ENCODE measurements at places on chromosomes 1 and 21. TPM values are rescaled to one million over a fixed set of nuclear protein-coding genes. Genes with fewer than 3 reads are reported as not detected.

The ZNF683 gene
- total RNA-seq = 38.2 TPM

The KRTAP13-2 gene
- total RNA-seq = not detected

The TRIM63 gene
- total RNA-seq = not detected

The OR2L3 gene
- not detected for total RNA-seq

The CAMSAP2 gene
- total RNA-seq = 0.25 TPM

The MPZ gene
- 9.0 TPM for total RNA-seq

The BEST4 gene
- total RNA-seq = 0.28 TPM

GRCh38 chr1:32771561-32772280 lies 45.4 kb downstream of the YARS1 start:
- no peaks in the 10 kb centered on the region for H3K27me3 ChIP-seq
- H3K27ac ChIP-seq = no peak overlapping the region
- H3K4me1 ChIP-seq = peaks cover 14% of the 10 kb centered on the region
- no peak overlapping the region for H3K4me3 ChIP-seq
- H3K36me3 ChIP-seq = peaks cover 28% of the 10 kb centered on the region

GRCh38 chr1:206020393-206021007 lies 3.2 kb downstream of the CTSE start:
- DNase-seq = no peak
- no peaks in the 10 kb centered on the region for H3K4me1 ChIP-seq
- H3K36me3 ChIP-seq = no peaks in the 10 kb centered on the region
- H3K27ac ChIP-seq = no peak overlapping the region

GRCh38 chr1:170491291-170491690 lies 40.7 kb upstream of the GORAB start:
- H3K27me3 ChIP-seq = peaks cover 2% of the 10 kb centered on the region
- no peaks in the 10 kb centered on the region for H3K36me3 ChIP-seq
- no peaks in the 10 kb centered on the region for H3K4me1 ChIP-seq
- no peak for DNase-seq

DNA sequence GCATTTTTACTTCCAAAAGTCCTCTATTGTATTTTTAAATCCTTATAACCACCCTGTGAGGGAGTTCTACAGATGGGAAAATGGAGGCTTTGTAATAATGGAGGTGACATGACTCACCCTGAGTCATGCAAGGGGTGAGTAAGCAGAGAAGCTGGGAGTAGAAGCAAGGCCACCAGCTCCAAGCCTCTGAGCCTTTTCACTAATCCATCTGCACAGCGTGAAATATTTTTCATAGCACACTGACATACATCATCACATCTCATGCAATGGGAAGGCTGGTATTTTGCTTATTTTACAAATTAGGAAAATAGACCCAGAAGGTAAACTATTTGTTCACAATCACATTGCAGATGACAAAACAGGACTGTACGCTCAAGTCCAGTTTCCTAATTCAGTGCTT lies 96.9 kb downstream of the KCNH1 start:
- H3K4me3 ChIP-seq = no peak overlapping the region
- no peaks in the 10 kb centered on the region for H3K36me3 ChIP-seq
- no peaks in the 10 kb centered on the region for H3K4me1 ChIP-seq
- no peak overlapping the region for H3K27ac ChIP-seq
- H3K27me3 ChIP-seq = no peaks in the 10 kb centered on the region

DNA sequence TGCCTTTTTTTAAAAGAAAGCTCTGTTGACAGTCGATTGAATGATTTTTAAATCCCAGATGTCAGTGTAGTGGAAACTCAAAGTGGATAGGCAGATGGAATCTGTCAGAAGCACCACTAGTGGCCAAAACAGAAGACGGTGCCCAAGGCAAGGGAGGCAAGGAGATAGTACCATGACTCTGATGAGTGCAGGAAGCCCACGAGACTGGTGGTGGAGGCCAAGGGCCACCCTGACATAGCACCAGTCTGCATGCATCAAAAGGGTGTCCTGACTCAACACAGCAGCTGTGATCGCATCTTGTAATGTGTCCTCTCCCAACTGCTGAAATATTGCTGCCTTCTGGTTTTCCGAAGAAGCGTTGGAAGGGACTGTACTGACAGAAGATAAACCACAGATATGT lies 124.1 kb upstream of the PAPPA2 start:
- H3K36me3 ChIP-seq = no peaks in the 10 kb centered on the region
- DNase-seq = no peak
- no peaks in the 10 kb centered on the region for H3K27me3 ChIP-seq
- H3K4me3 ChIP-seq = no peak overlapping the region

- H3K4me3 ChIP-seq = peak overlapping the region; percentile 76
- peaks cover 21% of the 10 kb centered on the region for H3K36me3 ChIP-seq
- peak overlapping the region; percentile 66 for H3K27ac ChIP-seq
- peaks cover 21% of the 10 kb centered on the region for H3K4me1 ChIP-seq
- H3K27me3 ChIP-seq = no peaks in the 10 kb centered on the region
- no peak for DNase-seq
Measured at GRCh38 chr1:110035236-110035752, 870 bp downstream of the STRIP1 start.

DNA sequence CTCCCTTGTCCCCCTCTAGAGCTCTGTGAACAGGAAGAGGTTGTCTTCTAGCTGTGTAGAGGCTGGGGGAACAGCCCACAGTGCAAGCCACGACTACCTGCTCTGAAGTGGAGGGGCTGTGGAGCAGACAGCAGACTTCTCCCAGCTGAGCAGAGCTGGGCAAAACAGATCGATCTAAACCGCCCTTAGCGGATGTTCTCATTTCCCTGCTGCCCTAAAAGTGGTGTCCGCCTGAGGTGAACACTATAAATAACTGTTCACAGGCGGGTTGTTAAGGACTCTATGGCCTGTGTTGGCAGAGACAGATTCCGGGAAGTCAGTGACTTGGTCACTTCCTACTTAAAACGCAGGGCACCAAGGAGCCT lies 203.2 kb downstream of the RHOU start:
- H3K4me3 ChIP-seq = no peak overlapping the region
- H3K27me3 ChIP-seq = no peaks in the 10 kb centered on the region
- H3K36me3 ChIP-seq = no peaks in the 10 kb centered on the region
- H3K4me1 ChIP-seq = peaks cover 47% of the 10 kb centered on the region
- H3K27ac ChIP-seq = peak overlapping the region; percentile 39

DNA sequence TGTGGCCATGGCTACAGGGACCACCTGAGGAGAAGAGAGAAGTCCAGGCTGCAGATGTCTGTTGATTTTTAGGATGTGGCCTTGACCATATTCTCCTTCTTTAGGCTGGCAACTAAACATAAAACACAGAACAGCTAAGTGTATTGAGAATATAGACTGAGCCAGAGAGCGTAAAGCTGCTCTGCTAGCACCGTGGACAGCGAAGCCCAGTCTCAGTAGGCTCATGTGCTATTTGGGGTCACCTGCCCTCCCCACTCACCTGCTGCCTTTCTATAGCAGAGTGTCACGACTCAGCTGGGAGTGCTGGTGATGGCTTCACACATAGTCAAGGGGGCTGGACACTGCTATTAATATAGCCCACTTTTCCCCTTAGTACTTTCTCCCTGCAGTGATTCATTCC lies 278.5 kb downstream of the KCNH1 start:
- no peak for DNase-seq
- H3K36me3 ChIP-seq = no peaks in the 10 kb centered on the region
- H3K27me3 ChIP-seq = peaks cover 2% of the 10 kb centered on the region
- H3K27ac ChIP-seq = no peak overlapping the region

DNA sequence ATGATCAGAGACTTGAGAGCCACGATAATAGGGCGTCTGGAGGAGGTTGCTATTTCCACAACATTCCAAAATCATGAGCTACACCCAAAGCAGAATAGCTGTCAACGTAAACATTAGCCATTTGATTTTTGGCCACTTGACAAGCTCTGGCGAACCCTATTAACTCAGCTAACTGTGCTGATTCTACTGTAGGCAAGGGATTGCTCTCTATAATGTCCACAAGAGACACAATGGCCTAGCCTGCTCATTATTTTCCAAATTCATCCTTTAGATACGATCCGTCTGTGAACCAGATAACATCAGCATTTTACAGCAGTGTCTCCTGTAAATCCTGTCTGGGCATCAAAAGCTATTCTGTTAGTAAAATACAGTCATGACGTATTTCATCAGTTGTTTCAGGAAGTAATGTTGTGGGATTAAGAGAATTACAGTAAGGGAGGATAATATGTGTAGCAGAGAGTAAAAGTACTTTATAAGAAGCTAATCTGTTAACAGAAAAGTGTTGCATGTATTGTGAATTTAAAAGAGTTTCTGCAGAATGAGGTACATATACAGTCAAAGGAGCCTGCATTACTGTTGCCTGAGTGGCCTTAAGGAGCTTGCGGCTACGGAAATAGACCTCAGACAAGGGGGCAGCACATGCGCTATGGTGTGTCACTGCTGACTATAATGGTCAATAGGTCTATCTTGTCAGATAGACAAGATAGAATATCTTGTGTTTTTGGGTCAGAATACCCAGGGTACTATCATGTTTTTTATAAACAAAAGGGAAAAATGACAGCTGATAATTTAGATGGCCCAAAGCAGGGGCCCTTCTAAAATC lies 44.9 kb upstream of the TINAGL1 start:
- DNase-seq = no peak
- H3K27ac ChIP-seq = no peak overlapping the region
- no peak overlapping the region for H3K4me3 ChIP-seq
- peaks cover 10% of the 10 kb centered on the region for H3K4me1 ChIP-seq

- peaks cover 28% of the 10 kb centered on the region for H3K27me3 ChIP-seq
- H3K36me3 ChIP-seq = no peaks in the 10 kb centered on the region
- no peak for DNase-seq
- peaks cover 14% of the 10 kb centered on the region for H3K4me1 ChIP-seq
- peak overlapping the region; percentile 18 for H3K4me3 ChIP-seq
- no peak overlapping the region for H3K27ac ChIP-seq
Measured at GRCh38 chr1:66752671-66753371, 562 bp downstream of the DYNLT5 start.

DNA sequence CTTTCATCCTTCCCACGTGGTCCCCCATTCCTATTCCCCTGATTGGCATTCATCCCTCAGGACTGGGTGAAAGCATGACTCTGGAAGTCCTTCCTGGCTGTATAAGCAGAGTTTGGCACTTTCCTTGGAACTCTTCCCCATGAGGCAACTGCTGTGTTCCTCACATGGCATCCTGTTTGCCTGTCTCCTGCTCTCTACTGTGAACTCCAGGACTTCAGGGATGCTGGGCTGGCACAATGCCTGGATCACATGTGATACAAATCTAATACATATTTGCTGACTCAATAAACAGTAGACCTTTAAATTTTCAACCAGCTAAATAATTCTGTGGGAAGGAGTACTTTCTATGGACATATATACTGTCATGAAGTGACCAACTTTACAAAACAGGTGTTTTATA lies 46.8 kb upstream of the EDEM3 start:
- H3K36me3 ChIP-seq = peaks cover 28% of the 10 kb centered on the region
- no peak overlapping the region for H3K27ac ChIP-seq
- H3K27me3 ChIP-seq = no peaks in the 10 kb centered on the region
- DNase-seq = no peak
- H3K4me1 ChIP-seq = peaks cover 7% of the 10 kb centered on the region

DNA sequence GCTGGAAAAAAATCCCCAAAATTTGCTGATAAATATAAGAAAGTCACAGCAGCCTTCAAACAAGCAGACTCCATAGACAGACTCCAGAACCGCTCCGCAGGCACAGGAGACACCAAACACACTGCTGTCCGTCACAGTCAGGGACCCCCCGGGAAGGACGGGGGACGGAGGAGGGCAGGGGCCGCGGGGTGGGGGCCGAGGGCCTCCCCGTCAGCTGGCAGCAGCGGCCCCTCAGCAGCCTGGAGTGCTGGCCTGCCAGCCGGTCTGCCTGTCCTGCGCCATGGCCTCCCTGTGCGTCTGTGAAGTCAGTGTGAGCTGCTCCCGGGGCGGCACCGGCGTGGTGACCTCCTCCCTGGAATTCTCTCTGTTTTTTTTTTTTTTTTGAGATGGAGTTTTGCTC lies 10.1 kb upstream of the C1orf159 start:
- no peak overlapping the region for H3K27ac ChIP-seq
- no peak for DNase-seq
- H3K4me1 ChIP-seq = peaks cover 13% of the 10 kb centered on the region
- no peaks in the 10 kb centered on the region for H3K36me3 ChIP-seq
- H3K4me3 ChIP-seq = no peak overlapping the region
- no peaks in the 10 kb centered on the region for H3K27me3 ChIP-seq

DNA sequence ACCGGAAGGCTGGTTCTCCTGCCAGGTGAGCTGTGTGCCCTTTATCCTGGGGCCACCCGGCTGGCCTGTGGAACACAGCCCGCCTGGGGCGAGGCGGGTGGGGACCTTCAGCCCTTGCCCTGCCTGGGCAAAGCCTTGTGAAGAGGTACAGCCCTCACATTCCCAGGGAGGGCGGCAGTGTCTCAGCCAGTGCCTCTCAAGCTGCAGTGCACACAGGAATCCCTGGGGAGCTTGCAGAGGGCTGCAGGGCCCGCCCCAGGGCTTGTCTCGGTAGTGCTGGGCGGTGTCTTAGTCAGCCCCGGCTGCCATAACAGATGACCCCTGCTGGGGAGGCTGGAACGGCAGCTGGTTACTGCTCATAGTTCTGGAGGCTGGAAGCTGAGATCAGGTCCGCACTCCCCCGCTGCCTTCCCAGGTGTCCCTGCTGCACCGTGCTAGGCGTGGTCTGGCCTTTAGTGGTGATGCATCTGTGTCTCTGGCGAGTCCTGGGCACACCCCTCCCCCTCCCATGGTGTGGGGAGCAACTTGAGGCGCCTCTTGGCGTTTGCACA lies 12.6 kb downstream of the DFFB start:
- H3K36me3 ChIP-seq = peaks cover 44% of the 10 kb centered on the region
- H3K4me3 ChIP-seq = no peak overlapping the region
- no peaks in the 10 kb centered on the region for H3K27me3 ChIP-seq
- H3K4me1 ChIP-seq = no peaks in the 10 kb centered on the region

DNA sequence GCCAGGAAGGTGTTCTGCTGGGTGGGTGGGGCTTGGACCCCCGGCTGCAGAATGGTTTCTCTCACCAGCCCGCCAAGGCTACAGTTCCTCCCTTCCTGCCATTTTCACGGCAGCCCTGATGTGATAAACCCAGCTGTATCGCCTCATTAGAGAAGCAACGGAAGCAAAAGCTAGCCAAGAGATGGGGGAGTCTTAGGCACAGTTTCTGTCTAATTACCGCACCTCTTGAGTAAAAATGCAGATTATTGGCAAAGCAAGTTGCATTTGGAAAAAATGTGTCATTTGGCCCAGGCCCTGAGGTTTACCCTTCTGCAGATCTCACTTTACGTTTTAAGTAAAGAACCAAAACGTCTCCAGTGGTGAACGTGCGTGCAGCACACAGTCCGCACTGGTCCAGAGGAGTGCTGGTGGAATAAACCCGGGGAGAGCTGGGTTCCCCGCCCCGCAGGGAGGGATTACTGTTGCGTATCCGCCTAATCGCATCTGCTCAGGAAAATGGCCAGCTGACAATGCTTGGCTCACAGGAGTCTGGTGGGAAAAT lies 109.9 kb downstream of the GALNT2 start:
- peaks cover 2% of the 10 kb centered on the region for H3K36me3 ChIP-seq
- peaks cover 9% of the 10 kb centered on the region for H3K4me1 ChIP-seq
- no peaks in the 10 kb centered on the region for H3K27me3 ChIP-seq
- DNase-seq = no peak
- peak overlapping the region; percentile 48 for H3K27ac ChIP-seq

All from natural killer cell (primary cell).